ENCODE measurements at places on chromosomes 7 and 10.

- DNase-seq, result no peak
Measured at GRCh38 chr7:54544527-54545240, 2.5 kb downstream of the VSTM2A start.

DNA sequence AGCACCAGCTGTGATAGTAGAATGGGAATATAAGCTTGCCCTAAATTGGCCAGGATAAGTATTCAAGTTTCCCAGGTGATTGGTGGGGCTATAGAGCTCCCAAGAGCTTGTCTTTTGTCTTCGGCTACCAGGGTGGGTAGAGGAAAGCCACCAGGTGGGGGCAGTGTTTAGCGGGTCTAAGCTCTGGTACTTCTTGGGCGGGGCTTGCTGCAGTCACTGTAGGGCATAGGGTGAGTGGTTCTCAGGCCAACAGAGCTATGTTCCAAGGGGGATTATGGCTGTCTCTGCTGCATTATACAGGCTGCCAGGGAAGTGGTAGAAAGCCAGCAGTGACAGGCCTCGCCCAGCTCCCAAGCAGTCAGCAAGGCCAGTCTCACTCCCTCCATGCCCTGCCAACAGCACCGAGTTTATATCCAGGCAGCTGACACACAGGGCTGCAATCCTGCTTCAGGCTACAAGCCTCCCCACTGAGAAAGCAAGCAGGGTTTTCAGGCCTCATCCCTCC is 110.7 kb downstream of the ZNF467 start:
- peak; percentile 54 for DNase-seq

- DNase-seq, result no peak
Measured at GRCh38 chr7:70498232-70498992, 633.5 kb upstream of the GALNT17 start.

DNA sequence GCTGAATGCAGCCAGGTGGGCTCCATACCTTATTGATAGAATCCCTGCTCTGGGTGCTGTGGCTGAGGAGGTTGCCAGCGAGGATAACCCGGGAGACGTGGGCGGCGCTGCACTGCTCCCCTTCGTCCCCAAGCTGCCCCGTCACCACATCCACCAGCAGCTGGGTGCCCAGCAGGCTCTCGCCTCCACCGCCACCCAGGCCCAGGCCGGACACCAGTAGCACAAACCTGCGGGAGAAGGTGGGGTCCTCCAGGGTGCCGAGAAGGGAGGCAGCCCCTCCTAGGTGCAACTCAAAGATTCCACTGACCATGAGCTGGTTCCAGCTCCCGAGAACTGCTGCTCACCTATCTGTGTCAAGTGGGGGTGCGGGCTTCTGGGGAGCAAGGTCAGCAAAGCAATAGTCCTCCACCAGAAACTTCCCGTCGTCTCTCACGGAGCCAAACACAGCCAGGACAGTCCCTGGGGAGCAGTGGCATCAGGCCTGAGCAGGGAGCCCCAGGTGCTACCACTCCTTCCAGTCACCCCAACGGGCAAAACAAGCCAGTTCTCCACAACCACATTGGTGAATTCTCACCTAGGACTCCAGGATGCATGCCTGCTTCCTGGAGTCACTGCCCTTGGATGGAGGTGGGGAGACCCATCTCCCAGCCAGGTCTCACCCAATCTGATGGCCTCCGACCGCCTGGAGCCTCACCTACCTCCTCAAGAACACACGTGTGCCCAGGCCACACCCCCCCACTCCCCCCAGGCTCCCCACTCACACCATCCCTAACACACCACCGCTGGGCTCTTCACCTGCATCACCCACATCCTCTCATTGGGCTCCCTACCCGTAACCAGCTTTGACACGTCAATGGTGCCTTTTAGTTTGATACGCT is 6.3 kb downstream of the POLD2 start:
- no peak for DNase-seq

DNA sequence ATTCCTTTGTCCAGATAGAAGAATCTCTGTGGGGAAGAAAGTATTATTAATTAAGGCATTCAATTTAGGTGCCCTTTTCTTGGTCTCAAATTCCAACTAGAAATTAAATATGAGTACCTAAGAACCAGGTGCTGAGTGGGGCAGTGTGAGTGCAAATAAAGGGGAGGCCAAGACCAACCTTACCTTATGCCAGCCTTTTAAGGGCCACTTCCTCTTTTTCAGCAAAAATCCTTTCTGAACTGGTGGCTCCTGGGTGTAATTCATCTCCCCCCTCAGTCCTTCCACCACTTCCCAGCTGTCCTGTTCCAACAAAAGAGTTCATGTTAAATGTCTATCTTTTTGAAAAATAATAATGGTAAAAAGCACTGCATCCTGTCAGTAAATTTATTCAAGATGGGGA is 108.2 kb downstream of the OSBPL3 start:
- DNase-seq, result no peak

DNA sequence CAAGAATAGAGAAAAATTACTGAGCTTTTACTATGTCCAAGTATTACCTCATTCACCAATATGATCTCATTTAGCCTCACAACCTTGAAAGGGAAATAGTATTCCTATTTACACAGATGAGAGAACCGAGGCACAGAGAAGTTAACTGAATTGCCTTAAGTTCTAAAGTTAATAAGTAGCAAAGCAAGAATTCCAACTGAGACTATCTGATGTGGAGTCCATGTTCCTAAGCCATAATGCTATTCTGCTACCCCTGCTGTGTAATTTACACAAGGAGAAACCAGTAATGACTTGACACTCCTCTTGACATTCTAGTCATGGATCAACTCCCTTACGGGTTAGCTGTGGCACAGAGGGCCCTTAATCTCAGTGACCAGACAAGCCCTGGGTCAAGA is 60.7 kb downstream of the ABCB4 start:
- no peak for DNase-seq

DNA sequence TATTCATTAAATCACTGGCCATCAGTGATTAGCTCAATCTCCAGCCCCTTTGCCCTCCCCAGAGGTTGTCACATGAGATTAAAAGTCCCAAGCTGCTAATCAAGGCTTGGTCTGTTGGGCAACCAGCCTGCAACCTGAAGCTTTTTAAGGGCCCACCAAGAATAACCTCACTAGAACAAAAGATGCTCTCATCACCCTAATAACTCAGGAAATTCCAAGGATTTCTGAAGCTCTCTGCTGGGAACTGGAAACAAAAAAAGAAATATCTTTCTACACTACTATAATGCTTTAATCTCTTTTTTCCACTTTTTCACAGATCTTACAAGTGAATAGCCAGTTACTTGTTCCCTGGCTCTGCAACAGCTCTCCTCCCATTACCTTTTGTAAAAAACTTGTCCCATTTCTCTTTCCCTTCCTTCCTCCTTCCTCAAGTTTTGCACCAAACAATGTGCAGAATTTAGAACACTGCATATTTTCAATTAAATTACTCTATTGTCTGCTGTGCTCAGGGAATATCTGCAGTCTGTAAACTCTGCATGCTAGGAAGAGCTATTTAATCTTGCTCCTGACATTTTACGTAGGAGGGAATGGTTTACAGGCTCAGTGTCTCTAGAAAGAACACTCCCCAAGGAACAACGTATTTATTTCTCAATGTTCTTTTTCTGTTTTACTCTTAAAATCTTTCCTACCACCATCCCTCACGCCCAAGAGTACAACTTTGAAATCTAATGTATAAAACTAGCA is 169.1 kb downstream of the IMMP2L start:
- DNase-seq, result no peak

- DNase-seq, result no peak
Measured at GRCh38 chr7:148723846-148724245, 25.1 kb downstream of the CUL1 start.

- DNase-seq, result no peak
Measured at GRCh38 chr7:157871681-157872080, 534.9 kb downstream of the DNAJB6 start.

DNA sequence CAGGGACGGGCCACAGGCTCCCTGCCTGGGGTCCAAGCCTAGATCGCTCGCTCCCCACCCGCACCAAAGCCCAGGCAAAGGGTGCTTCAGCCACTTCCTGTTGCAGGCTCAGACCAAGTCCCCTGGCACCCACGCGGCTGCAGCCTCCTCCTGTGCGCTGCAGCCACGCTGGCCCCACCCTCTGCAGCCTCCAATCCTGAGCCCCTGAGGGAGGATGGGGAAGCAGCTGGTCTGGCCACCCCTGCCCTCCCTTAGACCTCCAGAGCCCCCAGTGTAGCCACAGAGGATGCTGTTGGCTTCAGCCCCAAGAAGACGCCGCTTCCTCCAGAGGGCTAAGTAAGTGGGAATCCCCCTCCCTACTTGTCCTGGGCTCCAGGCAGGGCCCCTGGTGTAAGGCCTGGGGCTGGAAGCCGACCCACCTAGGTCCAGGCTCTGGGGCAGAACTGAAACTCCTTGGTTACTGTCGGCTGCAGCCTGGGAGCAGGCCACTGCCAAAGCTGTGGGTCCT is 9.4 kb downstream of the LIMK1 start:
- no peak for DNase-seq

DNA sequence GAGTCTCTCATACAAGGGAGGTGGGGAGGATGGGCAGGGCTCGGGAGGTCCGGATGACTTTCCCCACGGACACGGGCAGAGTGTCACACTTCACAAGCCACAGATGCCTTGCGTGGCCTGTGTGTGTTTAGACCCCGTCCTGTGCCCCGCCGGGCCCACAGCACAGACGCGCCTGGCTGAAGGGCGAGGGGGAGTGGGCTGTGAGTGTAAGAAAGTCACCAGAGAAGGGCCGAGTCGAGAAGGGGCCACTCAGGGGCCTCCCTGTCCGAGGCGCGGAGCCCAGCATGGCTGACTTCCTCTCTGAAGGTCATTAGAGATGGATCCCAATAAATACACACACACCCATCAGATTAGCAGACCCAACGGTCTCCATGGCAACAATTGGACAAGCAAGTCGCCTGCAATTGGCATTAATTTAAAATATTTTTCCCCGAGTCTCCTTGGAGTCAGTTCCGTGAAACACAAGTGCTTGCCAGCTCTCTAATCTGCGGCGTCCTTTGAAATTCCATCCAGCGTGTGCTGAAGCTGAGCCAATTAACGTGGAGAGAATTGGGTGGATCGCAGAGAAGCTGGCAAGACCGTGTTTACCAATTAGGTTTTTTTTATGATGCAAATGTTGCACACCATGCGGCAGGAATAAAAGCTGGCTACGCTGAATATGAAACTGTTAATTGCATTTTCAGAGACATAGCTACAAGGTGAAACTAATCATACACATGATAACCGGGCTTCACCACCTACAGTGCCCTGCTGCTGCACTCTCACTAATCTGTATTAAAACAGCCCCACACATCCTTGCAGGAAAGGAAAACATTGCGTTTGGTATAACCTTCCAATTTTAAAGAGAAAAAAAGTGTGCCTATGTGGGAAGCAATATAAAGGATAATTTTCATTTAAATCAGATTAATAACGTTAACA is 571.2 kb downstream of the PTPRN2 start:
- no peak for DNase-seq

DNA sequence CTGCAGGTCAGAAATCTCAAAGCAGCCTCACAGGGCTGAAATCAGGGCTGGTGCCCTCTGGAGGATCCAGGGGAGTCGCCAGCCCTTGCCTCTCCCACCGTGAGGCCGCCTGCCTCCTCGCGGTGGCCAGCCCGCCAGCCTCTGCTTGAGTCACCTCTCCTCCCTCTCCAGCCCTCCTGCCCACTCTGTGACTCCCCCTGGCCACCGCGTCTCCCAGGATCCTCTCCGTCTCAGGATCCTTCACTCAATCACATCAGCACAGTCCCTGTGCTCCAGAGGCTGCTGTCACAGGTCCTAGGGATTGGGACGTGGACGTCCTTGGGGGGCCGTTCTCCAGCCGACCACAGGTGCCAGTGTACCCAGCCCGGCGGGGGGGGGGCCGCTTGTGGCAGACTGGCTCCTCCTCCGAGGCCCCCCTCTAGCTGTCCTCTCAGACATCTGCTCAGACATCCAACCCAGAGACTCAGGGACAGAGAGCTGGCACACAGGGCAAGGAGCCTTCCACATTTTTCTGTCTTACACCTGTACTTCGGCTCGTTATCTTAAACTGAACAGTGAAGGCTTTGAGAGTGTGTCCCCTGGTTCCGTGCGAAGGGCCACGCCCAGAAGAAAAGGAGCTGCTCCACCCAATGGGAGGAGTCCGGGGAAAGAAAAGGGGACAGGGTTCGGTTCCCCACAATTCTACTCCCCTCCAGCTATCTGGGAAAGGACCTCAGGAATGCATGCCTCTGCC is 9.4 kb upstream of the PPP2R2D start:
- DNase-seq, result no peak

- no peak for DNase-seq
Measured at GRCh38 chr7:155594961-155595366, 48.6 kb upstream of the CNPY1 start.

- DNase-seq, result no peak
Measured at GRCh38 chr10:87878664-87879459, 15.4 kb downstream of the PTEN start.

DNA sequence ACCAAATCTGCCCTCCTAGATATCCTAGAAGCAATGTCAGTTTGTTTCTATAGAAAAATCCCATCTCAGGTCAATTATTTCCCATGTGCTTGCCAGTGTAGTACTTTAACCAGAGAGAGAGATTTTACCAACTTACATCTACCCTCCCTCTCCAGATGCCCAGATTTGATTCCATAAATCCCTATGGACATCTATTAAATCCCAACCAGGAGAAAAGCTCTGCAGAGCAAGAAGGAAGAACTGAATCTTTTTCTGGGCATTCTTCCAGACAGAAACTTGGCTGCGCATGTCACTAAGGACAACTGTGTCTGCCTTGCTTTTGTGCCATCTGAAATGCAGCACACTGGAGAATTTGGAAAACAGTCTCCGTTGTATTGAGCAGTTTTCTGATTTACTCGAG is 597.6 kb downstream of the SORCS1 start:
- DNase-seq, result no peak

Data from stimulated activated CD8-positive, alpha-beta memory T cell treated with anti-CD3 and anti-CD28 coated beads, Interleukin-4, amount 100 ng/mL, for 24 hours (primary cell).